ENCODE measurements at places on chromosomes 6 and 20.

GRCh38 chr20:49545572-49545971 is 22.4 kb downstream of the PTGIS start:
- DNase-seq = no peak

GRCh38 chr6:11953641-11954040 is 58.5 kb upstream of the HIVEP1 start:
- DNase-seq = no peak

DNA sequence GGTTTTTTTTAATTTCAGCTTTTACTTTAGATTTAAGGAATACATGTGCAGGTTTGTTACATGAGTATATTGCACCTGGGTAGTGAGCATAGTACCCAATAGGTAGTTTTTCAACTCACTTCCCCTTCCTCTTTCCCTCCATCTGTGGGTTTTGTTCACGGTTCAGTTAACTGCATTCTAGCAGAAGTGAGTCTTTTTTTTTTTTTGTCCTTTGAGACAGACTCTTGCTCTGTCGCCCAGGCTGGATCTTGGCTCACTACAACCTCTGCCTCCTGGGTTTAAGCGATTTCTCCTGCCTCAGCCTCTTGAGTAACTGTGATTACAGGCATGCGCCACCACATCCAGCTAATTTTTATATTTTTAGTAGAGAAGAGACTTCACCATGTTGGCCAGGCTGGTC is 8.7 kb downstream of the UBR2 start:
- no peak for DNase-seq

- no peak for DNase-seq
These were observed 29.4 kb downstream of the TRPC4AP start for GRCh38 chr20:35063168-35063567.

DNA sequence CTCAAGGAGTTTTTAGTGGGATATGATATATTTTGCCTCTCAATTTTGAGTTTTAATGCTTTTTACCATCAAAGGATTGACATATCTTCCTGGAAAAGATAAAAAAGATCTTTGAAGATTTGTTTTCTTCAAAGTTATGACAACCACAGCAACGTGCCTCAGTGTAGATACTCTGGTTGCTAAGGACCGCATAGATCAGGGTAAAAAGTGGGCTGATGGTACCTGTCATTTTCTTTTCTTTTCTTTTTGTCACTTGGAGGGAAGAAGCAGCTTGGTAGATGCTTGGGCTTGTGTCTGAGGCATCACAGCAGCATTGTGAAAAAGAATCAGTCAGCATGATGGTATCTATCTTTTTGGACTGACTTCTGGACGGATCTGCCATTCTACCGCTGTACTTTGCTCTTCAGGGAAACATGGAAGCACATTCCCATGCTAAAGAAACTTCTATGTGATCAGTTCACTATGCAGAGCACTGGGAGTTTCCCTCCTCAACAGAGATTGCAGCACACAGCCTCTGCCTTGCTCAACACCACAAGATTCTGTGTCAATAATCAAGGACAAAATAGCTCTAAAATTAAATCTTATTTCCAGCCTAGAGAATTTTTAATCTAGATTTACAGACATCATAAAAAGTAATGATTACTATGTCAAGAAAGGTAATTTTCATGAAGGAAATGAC is 54.8 kb upstream of the SGK1 start:
- DNase-seq = no peak

DNA sequence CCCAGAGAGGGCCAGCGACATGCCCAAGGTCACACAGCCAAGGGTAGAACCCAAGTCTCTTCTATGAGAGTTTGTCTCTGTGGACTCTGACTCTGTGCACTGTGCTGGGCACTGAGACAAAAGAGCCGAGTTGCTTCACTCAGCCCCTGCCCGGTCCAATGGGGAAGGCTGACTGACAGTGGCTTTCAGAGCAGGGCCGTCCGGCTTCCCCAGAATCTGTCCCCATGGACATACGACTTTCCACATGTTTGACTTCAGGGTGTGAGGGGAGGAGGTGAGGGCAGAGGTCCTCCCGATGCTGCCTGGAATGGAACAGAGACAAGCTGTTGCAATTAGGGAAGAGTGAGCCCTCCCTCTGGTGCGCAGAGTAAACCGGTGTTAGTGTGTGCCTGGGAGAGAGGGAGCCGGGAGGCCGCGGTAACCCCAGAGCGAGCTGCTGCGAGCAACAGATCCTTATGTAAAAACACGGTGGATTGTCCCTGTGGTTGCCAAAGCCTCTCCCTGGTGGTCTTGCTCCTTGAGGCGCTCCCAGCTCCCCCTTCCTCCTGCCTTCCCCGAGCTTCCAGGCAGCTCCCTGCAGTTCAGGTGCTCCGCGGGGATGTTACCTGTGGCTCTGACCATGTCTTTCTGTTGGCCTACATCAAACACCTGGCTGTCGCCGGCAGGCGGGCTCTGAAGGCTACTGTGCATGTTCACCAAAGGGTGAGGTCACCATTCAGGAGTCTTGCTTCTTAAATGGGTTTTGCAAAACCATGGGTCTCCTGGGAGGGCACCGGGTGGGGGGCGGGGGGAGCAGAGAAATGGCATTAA is 672 bp downstream of the SIRPA start:
- peak; percentile 74 for DNase-seq

GRCh38 chr6:16205377-16206144 is 32.8 kb upstream of the GMPR start:
- peak; percentile 30 for DNase-seq

GRCh38 chr20:62240020-62240685 is 1.8 kb downstream of the OSBPL2 start:
- no peak for DNase-seq

- DNase-seq = no peak
These were observed 336.0 kb downstream of the RFPL4B start for GRCh38 chr6:112683106-112683505.

GRCh38 chr6:12356983-12357972 is 67.1 kb downstream of the EDN1 start:
- no peak for DNase-seq

GRCh38 chr6:11139051-11139960 is 27.8 kb upstream of the ERVFRD-1 start:
- no peak for DNase-seq

GRCh38 chr20:13221673-13222318 is 722 bp downstream of the ISM1 start:
- peak; percentile 29 for DNase-seq

DNA sequence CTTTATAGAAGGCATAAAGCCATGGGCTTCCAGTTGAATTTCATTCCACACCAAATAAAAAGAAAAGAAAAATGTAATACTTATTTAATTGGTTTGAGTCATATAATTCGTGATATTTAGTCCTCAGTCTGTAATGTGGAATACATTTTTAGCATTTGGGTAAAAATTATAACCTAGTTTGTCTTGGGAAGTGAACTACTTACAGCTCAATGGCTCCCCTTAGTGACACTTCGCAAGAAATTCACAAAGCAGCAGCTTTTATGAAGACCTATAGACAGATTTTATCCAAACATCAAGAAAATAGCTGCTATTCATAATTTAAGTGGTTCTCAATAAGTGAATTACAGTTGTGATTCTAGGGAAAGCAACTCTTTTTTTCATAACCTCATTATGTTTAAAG is 72.1 kb downstream of the RSPO3 start:
- no peak for DNase-seq

DNA sequence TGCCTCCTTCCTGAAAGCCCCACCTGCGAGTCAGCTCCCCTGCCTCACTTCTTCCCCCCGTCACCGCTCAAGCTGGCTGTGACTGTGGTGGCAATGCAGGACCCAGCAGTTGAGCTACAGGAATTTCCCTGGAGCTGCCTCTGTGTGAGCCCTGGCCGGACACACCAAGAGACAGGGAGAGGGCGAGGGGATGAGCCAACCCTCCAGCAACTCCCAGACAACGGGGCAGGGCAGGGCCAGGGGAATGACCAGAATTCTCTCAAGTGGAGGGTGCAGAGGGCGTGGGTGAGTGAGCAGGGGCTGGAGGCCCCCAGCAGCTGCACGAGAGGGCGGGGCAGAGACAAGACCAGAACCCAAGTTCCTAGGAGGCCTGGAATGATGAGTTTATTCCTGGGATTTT is 4.9 kb upstream of the ARFGAP1 start:
- no peak for DNase-seq

All from NCI-H1417 (cell line).